ENCODE measurements at places on chromosomes 5 and 9.

DNA sequence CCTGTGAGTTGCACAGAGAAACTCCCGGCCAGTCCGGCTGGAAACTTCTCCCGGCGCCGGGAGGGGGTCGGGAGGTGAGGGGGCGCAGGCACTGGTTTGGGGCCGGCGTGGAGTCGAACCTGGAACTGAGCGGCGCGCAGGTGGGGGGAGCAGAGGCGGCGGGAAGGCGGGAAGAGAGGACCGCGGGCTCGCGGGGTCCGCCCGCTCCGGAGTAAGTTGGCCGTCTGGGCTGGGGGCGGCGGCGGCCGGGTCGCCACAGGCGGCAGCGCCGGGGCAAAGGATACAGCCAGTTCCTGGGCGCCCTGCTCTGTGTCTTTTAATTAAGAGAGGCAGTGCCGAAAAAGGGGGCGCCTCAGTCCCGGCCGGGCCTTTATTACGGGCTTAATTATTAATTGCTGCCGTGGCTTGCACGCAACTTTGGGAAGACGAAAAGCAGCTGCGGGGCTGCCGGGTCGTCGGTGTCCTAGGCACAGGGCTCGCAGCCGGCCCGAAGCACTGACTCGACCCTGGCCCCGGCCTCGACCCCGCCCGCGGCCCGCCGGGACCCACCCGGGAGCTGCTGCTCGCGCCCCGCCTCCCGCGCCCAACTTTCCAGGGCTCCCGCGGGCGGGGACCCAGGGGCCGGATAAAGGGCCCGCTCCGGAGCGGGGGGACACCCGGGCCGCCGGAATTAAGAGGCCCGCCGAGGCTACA is 1.1 kb downstream of the NTNG2 start:
- DNase-seq: no peak

DNA sequence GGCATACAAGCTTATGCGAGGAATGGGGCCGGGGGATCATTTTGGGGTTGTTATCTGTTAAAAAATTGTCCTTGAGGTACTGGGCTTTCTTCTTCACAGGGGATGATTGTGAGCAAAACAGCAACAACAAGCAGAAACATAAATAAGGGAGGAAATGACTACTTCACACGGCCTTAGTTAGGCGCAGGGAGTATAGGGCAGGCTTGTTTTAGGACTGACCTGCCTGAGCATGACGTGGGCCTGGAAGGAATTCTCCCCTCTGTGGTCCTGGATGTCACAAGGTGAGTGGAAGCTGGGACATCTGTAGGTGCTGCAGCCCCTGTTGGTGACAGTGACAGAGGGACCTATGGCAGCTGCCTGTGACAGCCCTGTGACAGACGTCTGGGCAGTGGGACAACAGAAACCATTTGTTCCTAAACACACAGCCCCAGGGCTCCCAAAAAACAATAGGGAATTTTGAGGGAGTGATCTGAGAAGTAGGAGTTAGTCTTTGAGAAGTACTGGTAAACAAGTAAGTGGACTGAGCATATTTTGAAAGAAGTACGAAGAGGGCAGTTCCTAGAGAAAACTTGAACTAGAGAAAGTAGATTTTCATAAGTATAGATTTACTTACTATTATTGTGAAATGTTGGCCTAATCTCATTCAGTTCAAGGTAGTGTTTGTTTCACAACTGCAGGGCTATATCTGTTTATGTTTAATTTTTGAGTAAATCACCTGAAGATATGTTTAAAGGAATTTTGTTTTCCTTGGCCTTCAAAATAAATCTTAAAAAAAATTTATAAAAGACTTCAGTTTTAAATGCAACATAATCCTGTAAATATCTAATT is 113.1 kb downstream of the KDM4C start:
- no peak for DNase-seq

DNA sequence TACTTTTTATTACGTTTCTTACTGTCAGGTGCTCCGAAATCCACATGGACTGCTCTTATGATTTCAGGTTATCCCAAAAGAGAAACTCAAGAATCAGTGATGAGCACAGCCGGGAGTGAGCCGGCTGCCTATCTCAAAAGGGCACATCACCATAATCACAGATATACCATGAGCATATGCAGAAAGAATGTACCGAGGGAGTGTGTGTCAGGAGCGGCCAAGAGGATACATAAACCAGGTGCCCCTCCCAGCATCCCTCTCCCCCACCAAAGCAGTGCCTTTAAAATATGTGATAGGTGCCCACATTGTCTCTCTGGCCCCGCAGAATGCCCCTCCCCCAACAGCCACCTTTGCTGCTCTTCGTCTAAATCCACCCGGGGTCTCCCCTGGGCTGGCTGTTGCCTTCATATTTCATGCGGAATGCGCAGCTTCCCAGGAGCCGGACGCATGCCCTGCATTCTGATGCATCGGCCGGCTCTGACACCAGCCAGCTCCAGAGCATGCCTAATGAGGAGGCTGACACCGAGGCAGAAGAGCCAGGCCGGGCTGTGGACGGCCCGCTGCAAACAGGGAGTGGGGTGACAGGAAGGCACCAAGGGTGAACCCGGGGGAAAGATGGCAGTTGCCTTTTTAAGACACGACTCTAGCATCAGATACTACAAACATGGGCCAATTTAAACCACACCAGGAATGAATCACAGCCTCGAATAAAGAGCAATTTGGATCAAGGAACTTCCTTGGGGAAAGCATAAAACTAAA is 652.3 kb downstream of the BNC2 start:
- DNase-seq: no peak

DNA sequence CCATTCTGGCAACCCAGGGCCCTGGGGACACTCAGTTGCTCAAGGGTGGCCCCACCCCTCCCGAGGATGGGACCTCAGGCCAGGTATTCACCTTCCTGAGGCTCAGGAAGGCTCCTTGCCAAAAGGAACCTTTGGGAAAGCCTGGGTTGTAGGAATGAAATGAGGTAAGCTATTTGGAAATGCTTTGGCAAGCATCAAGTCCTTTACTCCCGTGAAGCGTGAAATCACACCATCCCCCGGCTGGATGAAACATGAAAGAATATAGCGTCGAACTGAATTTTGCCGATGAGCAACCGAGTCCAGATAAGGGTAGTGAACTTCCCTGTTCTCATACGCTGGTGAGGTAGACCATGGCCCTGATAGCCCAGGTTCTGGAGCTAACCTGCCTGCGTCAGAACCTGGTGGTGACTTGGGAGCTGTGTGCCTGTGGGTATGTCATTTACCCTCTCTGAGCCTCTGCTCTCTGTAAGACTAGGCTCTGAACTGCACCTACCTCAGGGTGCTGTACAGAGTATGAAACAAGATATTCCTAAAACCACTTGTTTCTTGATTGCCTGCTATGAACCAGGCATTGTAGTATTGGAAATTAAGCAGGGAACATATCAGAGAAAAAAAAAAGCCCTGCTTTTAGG is 105.3 kb upstream of the BOD1 start:
- DNase-seq: no peak

- DNase-seq: no peak
Measured at GRCh38 chr9:69232135-69232534, 58.1 kb downstream of the TJP2 start.

DNA sequence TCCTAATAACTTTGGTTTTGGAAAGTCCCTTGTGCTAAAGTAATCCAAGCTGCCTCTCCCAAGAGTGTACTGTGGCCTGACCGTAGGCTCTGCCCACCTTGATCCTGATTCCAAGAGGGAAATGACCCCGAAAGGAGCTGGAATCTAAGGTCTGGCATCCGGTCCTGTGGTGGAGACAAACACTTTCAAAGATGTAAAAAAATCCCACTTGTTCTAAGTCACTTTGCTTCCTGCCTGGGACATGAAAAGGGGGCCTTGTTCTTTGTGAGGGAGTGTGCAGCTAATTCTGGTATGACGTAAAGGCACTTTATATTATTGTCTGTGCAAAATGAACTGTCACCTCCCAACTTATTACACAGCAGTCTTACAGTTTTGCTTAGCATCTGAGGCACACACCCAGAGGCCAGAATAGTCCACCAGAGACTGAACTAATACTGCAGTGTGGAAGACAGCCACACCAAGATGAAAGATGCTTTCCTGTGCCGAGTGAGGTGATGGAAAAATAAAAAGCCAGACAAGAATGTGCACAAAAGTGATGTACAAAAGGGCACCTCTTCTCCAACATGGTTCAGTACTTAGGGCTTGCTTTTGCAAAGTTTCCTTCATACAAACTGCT is 128.7 kb downstream of the SLC12A2 start:
- no peak for DNase-seq

DNA sequence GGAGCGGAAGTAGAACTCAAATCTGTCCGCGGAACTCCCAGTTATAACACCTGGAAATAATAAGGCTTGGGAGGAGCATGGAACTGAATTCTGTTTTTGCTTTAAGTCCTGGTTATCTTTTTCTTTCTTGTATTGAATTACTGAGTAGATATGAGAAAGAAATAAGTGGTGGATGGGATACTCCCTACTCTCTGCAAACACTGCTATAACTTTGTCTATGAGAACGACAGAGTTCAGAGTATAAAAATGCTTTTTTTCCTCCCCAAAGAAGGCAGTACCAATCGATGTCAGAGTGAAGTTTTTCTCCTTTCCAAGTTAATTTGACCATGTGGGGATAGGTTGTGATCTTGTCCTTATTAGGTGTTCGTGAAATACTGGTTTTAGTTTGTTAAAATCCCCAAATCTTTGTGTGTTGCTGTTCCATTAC is 1.2 kb downstream of the RIC1 start:
- DNase-seq: no peak

- DNase-seq: no peak
Measured at GRCh38 chr5:138663561-138663960, 88.4 kb upstream of the HSPA9 start.

GRCh38 chr9:37371565-37372464 is 50.7 kb upstream of the GRHPR start:
- DNase-seq: no peak

DNA sequence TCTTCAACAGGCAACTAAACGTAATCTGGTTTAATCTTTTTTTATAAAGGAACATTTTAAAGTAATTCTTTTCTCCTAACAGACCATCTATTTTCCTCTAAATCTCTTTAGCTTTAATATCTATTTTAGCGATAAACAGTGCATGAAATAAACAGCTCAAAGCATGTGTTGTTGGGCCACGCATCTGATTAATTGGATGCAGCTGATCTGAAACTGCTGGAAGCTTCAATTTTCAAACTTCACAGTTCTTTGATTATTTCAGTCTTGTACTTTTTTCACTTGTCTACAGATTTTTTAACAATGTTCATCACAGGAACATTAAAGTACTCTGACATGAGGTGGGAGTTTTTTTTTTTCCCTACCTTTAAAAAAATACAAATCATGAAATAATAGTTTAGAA is 443.6 kb downstream of the HCN1 start:
- no peak for DNase-seq

DNA sequence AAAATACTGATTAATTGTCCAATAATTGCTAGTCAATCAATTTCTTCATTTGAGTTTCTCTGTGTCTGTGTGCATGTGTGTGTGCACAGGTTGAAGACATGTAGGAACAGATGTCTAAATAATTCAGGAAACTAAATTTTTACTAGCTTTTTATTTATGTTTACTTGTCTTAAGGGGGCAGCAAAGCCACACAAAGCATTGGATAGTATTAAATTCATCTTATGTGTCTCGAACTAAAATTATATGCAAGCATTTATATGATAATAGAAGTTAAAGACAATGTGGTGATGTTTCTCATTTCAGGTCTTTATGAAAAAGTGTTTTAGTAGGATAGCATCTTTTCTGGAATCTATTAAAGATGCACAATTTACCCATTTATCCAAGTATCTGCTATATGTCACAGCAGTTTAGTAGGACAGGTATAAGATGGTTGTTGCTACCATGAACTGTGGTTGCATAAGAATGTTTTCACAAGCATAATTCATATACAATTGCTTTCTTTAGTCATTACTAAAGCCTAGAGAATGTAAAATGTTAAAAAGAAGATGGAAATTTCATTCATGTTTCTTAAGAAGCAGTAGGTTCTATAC is 784.6 kb upstream of the NUDT12 start:
- DNase-seq: no peak

GRCh38 chr9:31983895-31984294 is 400.5 kb upstream of the ACO1 start:
- no peak for DNase-seq

All from NCI-H187 (cell line).